ENCODE measurements at places on chromosomes 7 and 10.
A peak's percentile ranks its signal among the peaks of the same experiment; 100 is the strongest.

GRCh38 chr10:48451969-48452878, 145.7 kb downstream of the MAPK8 start:
- H3K36me3 ChIP-seq = no peaks in the 10 kb centered on the region
- H3K4me1 ChIP-seq = peaks cover 25% of the 10 kb centered on the region
- no peak overlapping the region for H3K4me3 ChIP-seq
- DNase-seq = no peak
- no peaks in the 10 kb centered on the region for H3K27me3 ChIP-seq
- no peak overlapping the region for H3K27ac ChIP-seq

GRCh38 chr7:126378642-126379041, 874.1 kb downstream of the GRM8 start:
- H3K4me1 ChIP-seq = no peaks in the 10 kb centered on the region
- H3K36me3 ChIP-seq = no peaks in the 10 kb centered on the region
- no peak overlapping the region for H3K27ac ChIP-seq
- no peak overlapping the region for H3K4me3 ChIP-seq
- DNase-seq = no peak

GRCh38 chr10:36066850-36067249, 424.8 kb upstream of the FZD8 start:
- H3K27me3 ChIP-seq = no peaks in the 10 kb centered on the region
- no peak overlapping the region for H3K27ac ChIP-seq
- H3K4me1 ChIP-seq = no peaks in the 10 kb centered on the region
- no peaks in the 10 kb centered on the region for H3K36me3 ChIP-seq
- H3K4me3 ChIP-seq = no peak overlapping the region

DNA sequence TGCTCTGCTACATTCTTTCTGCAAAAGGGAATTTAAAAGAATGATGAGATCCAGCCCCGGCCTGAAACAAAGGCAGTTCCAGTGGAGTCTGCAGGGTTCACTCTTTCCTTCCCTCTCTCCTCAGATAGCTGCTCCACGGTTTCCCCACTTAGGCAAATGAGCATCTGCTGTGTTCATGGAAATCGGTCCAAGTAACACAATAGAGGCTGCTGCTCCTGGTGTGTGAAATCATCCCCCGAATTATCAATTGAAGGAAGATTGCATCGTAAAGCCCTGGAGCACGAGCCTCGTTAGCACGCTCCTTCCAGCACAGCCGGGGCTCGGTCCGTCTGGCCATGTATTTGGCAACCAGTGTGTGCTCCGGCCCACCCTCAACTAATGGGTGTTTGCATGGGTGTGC, 108.3 kb upstream of the DPP6 start:
- no peak overlapping the region for H3K27ac ChIP-seq
- no peak for DNase-seq
- H3K36me3 ChIP-seq = no peaks in the 10 kb centered on the region
- no peaks in the 10 kb centered on the region for H3K4me1 ChIP-seq

- H3K27ac ChIP-seq = peak within 1 kb of the TSS; percentile 93
- no peaks in the 10 kb centered on the region for H3K36me3 ChIP-seq
- DNase-seq = peak; percentile 76
- peak within 1 kb of the TSS; percentile 88 for H3K4me3 ChIP-seq
Observed at GRCh38 chr10:115093286-115093775, at the start of gene ATRNL1. Gene ATRNL1 (plus strand): TSS chr10:115093365. CDS start chr10:115093751, 386 bp downstream.

GRCh38 chr7:17447728-17448478, 149.5 kb downstream of the AHR start:
- no peaks in the 10 kb centered on the region for H3K4me1 ChIP-seq
- H3K27me3 ChIP-seq = no peaks in the 10 kb centered on the region
- H3K36me3 ChIP-seq = no peaks in the 10 kb centered on the region
- H3K27ac ChIP-seq = no peak overlapping the region
- DNase-seq = no peak

DNA sequence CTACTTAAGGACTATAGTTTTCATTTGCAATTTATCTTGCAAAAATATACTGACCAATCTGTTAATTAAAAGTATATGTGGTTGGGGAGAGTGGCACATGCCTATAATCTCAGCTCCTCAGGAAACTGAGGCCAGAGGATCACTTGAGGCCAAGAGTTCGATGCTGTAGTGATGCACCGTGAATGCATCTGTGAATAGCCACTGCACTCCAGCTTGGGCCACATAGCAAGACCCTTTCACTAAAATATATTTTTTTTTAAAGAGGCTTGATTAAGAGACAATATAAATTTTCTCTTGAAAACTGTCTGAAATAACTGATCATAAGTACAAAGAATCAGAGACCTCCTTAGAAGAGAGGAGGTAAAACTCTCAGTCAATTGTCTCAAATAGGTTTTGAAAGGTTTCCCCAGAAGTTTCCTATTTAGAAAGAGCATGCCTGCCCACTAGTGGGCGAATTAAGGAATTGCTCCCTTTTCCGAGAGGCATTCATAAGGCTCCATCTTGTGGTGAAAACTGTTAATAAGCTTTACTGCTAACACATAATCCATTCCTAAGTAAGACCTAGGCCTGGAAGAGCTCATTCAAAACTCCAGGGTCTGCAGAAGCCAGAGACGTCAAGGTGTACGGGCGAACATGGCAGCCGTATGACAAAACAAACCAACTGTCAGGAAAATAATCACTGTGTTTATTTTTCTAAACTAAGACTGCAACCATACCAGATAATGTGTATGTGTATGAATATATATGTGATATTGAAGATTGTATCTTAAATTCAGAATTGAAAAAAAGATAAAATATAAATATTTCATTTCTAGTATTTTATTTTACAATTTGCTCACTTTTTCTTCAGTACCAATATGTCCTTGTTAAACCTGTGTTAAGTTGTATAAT, 6.8 kb upstream of the TAS2R40 start:
- no peaks in the 10 kb centered on the region for H3K36me3 ChIP-seq
- peak; percentile 90 for DNase-seq
- H3K27ac ChIP-seq = no peak overlapping the region

Data from hepatocyte (in vitro differentiated cells).